ENCODE measurements at places on chromosomes 4 and X. TPM values are rescaled to one million over a fixed set of nuclear protein-coding genes. Genes with fewer than 3 reads are reported as not detected.

CENPVL3 gene
- not detected for total RNA-seq

ADAM29 gene
- not detected for total RNA-seq

NAA10 gene
- 181 TPM for total RNA-seq

PDCL2 gene
- not detected for total RNA-seq

P2RY8 gene
- total RNA-seq: not detected

EMCN gene
- not detected for total RNA-seq

GRCh38 chrX:152989292-152989658 lies 4.6 kb downstream of the PNMA5 start:
- peaks cover 32% of the 10 kb centered on the region for H3K27me3 ChIP-seq
- H3K4me1 ChIP-seq: no peaks in the 10 kb centered on the region
- no peak for DNase-seq
- H3K36me3 ChIP-seq: no peaks in the 10 kb centered on the region

DNA sequence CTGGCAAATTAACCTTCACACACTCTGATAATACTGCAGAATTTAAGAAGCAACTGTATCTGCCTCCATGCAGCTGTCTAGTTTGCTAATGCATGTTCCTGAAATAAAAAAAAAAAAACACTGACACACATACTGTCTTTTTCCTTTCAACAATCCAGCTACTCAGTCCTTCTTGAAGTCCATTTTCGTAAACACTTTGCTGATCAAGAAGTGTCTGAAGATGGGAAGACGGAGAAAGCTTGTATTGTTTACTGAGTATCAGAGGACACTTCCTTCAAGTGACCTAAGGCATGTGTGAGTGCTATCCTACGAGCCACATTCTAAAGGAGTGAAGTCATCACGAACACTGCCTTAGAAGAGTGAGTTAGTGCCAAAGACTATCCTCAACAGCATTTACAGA lies 82.6 kb downstream of the LUZP4 start:
- H3K27ac ChIP-seq: peak overlapping the region; percentile 32
- peak; percentile 33 for DNase-seq
- H3K36me3 ChIP-seq: no peaks in the 10 kb centered on the region

- no peaks in the 10 kb centered on the region for H3K36me3 ChIP-seq
- no peaks in the 10 kb centered on the region for H3K4me1 ChIP-seq
- DNase-seq: no peak
- H3K4me3 ChIP-seq: no peak overlapping the region
- no peaks in the 10 kb centered on the region for H3K27me3 ChIP-seq
These were observed 135.9 kb downstream of the GATB start for GRCh38 chr4:151624626-151625565.

- no peaks in the 10 kb centered on the region for H3K27me3 ChIP-seq
- no peak overlapping the region for H3K27ac ChIP-seq
- H3K36me3 ChIP-seq: no peaks in the 10 kb centered on the region
These were observed 3.0 kb downstream of the GPR174 start for GRCh38 chrX:79147477-79147876.

DNA sequence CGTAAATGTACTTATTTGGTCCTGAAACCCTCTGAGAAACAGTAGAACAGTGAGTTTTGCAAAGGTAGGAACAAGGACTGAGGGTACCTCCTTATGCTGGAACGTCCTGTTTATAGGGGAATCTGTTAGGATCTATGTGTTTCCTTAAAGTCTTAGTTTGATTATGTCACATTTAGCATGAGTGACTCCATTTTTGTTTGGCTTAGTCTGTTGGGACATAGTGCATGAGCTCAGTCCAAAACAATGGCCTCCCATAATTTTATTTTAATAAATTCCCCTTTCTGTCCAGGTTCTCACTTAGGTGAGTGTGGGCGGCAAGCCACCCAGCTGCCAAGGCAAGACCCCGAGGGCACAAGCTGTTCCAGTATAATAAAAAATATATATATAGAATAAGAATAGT lies 27.7 kb downstream of the HTT-AS start:
- H3K27me3 ChIP-seq: no peaks in the 10 kb centered on the region
- no peaks in the 10 kb centered on the region for H3K36me3 ChIP-seq
- no peak overlapping the region for H3K27ac ChIP-seq
- no peak overlapping the region for H3K4me3 ChIP-seq
- no peak for DNase-seq
- 0 out of 2 replicates have a peak, but pooled peaks cover 5% of the 10 kb centered on the region for H3K4me1 ChIP-seq

- no peak for DNase-seq
- no peak overlapping the region for H3K27ac ChIP-seq
- H3K4me1 ChIP-seq: no peaks in the 10 kb centered on the region
- no peaks in the 10 kb centered on the region for H3K27me3 ChIP-seq
These were observed 66.8 kb downstream of the AFF2 start for GRCh38 chrX:148567229-148567628.

DNA sequence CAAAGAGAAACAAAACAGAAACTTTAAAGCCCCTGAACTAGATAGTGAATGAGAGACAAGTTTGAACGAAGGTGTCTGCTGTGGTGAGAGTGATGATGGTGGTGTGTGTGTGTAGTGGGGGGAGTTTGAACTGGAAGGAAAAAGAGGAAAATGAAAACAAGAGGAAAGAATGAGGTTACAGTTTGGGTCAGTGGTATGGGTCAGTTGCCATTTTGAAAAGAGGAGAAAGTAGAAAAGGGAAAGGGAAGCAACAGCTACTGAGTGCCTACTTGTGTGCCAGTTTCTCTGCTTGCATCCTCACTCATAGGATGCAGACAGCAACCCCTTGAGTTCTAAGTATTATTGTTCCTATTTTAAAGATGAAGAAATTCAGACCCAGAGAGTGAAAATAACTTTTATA lies 26.0 kb downstream of the NHSL2 start:
- H3K4me3 ChIP-seq: no peak overlapping the region
- no peak for DNase-seq
- H3K36me3 ChIP-seq: no peaks in the 10 kb centered on the region
- no peak overlapping the region for H3K27ac ChIP-seq

- no peaks in the 10 kb centered on the region for H3K27me3 ChIP-seq
- no peak for DNase-seq
- H3K27ac ChIP-seq: no peak overlapping the region
- no peak overlapping the region for H3K4me3 ChIP-seq
- no peaks in the 10 kb centered on the region for H3K36me3 ChIP-seq
- H3K4me1 ChIP-seq: no peaks in the 10 kb centered on the region
These were observed 7.0 kb downstream of the CHST7 start for GRCh38 chrX:46580613-46581012.

DNA sequence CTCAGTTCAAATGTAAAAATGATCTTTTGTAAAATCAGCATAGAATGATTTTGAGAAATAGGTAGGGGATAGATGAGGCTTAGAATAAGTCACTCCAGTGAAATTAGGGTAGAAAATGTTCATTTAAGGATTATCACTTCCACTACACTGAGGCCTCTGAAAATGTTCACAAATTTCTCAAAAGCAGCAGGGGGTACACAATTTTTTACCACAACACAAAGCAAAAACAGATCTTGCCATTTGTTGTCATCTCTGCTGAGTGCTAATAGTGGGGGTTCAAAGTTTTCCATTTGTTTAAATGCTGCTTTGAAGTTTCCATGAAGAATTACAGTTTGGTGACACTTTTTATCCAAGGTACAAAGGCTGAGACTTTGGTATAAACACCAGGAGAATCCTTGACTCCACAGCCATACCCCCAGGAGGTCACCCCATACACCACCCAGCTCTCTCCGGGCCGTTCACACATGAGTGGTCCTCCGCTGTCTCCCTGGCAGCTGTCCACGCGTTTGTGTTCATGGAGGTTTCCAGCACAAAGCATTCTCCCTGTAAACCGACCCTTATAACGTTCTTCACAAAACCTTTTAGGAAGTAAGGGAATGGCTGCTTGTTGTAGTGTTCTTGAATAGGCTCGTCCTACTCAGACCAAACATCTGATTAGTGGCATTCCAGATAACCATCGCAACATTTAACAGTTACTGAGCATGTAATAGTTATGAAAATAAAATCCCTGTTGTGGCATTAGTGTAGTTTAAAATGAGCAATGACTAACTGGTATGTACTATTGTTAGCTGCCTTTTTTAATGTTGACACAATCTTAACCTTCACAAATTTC lies 71.0 kb downstream of the PRSS12 start:
- DNase-seq: no peak
- H3K4me1 ChIP-seq: peaks cover 23% of the 10 kb centered on the region
- peak overlapping the region; percentile 88 for H3K27ac ChIP-seq
- H3K27me3 ChIP-seq: no peaks in the 10 kb centered on the region
- H3K4me3 ChIP-seq: no peak overlapping the region

DNA sequence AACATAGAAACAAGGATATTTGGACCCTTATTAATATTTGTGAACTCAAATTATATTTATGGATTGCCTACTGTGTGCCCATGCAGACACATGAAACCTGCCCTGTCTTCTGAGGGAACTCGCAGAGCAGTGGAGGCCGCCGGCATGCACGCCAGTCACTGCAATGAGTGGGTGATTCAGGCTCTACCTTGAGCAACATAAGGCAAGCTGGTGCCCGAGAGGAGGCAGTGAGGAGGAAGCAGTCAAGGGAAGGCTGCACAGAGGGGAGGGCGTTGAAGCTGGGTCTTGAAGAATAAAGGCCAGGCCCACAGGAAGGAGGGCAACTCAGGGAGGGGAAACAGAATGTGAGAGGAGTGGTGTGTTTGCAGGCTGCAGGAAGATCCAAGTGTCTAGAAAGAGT lies 52.8 kb downstream of the PPEF2 start:
- H3K4me3 ChIP-seq: no peak overlapping the region
- no peak for DNase-seq
- H3K27ac ChIP-seq: no peak overlapping the region
- no peaks in the 10 kb centered on the region for H3K36me3 ChIP-seq

DNA sequence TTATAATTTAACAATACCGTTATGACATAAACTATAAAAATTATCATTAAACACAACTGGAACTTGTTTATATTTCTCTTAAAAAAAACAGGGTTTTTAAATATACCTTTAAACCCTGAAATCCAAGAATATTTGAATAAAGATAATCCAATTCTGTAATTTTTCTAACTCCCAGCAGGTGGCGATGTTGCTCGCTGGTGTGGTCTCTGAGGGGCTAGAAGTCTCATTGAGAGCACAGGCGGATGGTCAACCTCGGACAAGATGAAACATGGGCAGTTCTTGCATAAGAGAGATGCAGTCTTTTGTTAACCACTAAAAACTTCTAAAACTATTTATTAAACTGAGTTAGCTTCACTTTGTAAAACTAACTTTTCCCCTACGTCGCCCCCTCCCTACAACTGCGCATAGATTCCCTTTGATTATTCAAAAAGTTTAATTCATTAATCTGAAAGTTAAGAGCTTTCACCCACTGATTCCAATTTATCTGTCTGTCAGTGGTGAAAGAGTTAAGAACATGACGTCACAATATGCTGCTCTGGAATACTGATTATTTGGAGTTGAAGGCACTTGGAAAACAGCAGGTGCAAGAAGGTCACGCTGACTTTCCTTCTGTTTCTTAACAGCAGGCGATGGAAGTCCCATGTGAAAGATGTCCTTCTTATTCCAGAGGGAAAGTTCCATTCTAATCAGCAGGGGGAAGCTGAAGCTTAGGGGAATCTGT lies 29.5 kb downstream of the DMP1 start:
- no peaks in the 10 kb centered on the region for H3K27me3 ChIP-seq
- no peaks in the 10 kb centered on the region for H3K4me1 ChIP-seq
- no peak for DNase-seq

- DNase-seq: no peak
- H3K27ac ChIP-seq: no peak overlapping the region
- H3K27me3 ChIP-seq: no peaks in the 10 kb centered on the region
- no peak overlapping the region for H3K4me3 ChIP-seq
These were observed 3.7 kb upstream of the MAEA start for GRCh38 chr4:1285790-1286553.

- no peak overlapping the region for H3K27ac ChIP-seq
- peaks cover 44% of the 10 kb centered on the region for H3K27me3 ChIP-seq
- no peaks in the 10 kb centered on the region for H3K36me3 ChIP-seq
These were observed 60.4 kb downstream of the EFNB1 start for GRCh38 chrX:68889249-68889648.

- H3K4me1 ChIP-seq: no peaks in the 10 kb centered on the region
- no peak for DNase-seq
- no peaks in the 10 kb centered on the region for H3K36me3 ChIP-seq
- H3K27me3 ChIP-seq: no peaks in the 10 kb centered on the region
These were observed 96.3 kb upstream of the WDR1 start for GRCh38 chr4:10212901-10213300.

DNA sequence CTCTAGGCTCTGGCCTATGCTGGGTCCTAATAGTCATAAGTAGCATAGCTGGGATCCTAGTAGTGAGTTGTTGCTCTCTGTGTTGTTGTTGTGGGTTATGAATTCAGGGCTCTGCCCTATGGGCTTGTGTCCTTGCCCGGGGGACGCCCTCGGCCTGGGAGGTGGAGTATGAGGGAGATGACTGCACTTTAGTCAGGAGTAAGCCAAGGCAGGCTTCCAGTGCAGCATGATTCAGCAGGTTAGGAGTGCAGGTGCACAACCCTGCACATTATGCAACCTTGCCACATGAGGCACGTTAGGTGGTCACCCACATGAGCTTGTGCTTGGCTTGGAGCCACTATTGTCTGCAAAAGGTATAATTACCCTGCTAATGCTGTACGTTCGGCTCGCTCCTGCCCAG lies 58.4 kb upstream of the CCDC149 start:
- H3K36me3 ChIP-seq: no peaks in the 10 kb centered on the region
- peaks cover 37% of the 10 kb centered on the region for H3K4me1 ChIP-seq
- peak overlapping the region; percentile 54 for H3K27ac ChIP-seq
- no peak overlapping the region for H3K4me3 ChIP-seq
- DNase-seq: peak; percentile 54
- H3K27me3 ChIP-seq: no peaks in the 10 kb centered on the region

DNA sequence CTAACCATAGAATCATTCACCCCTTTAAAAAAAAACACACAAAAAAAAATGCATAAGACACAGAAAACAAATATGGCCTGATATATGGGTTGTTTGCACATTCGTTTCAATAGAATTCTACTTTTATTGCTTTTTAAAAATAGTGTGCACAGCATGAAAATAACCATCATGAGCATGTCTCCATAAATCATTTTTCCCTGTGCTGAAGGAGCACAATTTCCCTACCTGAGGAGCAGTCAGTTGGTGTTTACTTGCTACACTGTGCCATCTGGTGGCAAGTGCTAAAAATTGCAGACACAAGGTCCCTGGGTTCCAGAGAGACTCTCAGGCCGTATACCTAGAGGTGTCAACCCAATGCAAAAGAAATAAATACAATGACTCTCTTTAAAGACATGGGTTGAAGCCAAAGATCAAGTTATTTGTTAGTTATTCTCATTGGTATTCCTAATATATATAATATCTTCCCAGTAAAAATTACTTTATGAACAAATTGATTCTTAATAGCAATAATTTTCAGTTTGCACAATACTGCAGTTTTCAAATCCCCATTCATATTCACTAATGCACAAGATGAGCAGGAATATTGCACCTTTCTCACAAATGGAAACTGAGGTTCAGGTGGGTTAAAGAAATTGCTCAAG lies 551.4 kb downstream of the IQCM start:
- no peaks in the 10 kb centered on the region for H3K4me1 ChIP-seq
- peak; percentile 32 for DNase-seq
- no peak overlapping the region for H3K4me3 ChIP-seq
- H3K27me3 ChIP-seq: no peaks in the 10 kb centered on the region

GRCh38 chr4:110778521-110778920 lies 155.6 kb upstream of the PITX2 start:
- no peak overlapping the region for H3K27ac ChIP-seq
- no peaks in the 10 kb centered on the region for H3K36me3 ChIP-seq
- no peak for DNase-seq
- H3K27me3 ChIP-seq: no peaks in the 10 kb centered on the region
